Stimulated activated CD4-positive, alpha-beta T cell treated with anti-CD3 and anti-CD28 coated beads, Interleukin-4, amount 100 ng/mL, for 4 hours (primary cell): ENCODE measurements at places on chromosomes 7 and 10.

DNA sequence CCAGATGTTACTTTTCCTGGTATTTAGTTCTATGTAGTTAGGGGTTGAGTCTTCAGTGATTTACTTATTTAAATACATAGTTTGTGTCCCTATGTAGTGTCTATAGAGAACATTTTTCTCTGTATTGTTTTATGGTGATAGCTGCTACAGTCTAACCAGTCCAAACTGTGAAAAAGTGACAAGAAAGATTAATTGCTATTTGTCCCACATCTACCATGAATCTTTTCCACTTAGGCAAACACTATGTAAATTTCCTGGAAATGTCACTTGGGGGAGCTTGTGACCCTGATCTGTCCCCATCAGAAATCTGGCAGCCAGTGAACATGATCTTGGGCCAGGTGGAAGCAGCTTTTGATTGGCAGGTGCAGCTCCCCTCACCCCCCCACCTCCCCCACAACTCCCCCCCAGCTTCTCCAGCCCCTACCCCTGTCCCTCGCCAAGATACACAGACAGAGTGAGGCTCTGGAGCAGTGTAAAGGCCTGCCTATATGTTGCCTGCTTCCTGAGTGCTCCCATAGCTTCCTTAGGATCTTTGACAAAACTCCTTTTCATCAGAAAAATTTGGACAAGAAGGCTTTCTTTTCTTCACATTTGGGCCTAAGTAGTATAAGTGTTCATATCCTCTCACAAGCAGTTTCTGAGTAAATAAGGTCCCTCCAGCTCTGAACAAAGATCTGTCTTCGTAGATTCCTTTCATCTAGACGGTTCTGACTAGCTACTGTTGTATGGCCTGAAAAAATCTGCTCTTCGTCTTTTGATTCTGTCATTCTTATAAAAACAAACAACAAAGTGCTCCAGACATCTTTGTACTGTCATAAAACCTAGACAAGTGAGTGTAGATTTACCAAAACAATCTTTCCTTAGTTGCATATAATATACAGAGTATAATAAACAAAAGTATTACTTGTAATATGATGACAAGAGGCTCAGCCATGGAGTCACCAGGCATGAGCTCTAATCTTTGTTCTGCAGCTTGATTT lies 31.5 kb upstream of the SLC13A1 start:
- no peak for DNase-seq

DNA sequence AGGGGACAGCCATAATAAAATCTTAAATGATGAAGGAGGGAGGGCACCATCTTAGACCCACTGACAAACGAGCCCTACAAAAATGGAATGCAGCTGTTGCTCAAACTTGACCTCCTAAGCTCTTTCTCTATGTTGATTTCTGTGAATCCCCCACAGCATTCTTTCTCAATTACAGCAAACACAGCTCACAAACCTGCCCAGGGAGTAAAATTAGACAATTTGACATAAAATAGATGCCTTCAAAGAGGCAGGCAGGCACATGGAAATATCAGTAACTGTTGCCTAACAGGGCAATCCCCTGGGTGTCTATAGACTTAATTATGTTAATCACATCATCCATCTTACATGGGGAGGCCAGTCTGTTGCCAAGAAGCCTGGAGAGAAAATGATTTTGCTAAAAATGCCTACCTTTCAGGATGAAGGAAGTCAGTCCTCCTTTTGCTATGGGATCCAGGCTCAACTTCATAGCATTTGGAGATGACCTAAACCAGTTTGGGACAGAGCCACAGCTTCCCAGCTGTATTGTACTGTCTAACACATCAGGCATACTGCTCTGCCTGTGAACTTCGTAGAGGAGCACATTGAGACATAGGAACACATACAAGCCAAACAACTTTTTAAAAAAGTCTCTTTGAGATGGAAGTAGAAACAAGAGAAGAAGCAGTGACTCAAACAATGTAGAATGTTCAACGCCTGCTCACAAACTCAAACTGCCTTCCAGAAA lies 1177.4 kb downstream of the SORCS1 start:
- DNase-seq: no peak

DNA sequence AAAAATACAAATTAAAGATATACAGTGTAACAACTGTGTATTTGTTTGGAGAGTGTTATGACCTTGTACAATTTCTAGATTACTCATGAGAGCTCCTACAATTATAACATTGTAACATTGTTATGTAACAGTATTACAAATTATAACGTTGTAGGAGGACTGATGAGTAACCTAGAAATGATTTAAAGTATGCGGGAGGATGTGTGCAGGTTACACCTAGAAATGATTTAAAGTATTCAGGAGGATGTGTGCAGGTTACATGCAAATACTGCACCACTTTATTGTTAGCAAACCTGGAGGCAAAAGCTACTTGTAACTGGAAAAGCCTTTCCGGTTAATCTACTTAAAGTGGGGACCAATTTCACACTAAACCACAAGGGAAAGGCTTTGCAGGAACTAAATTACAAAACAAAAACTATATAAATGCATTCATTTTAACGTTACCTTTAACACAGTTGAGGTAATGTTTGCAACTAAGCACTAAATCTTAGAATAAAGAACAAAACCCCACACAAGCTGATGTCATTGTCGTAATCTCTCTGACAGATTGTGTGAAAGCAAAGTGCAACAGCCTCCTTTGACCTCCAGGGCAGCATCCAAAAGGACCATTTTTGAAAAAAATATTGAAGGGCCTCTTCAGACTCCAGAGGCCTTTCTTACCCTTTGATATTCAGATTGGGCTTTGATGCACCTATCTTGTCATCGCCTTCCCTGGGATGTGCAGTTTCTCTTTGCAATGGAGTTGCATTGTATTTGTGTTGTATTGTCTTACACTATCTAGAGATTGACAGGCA lies 522.1 kb upstream of the FOXK1 start:
- DNase-seq: no peak

GRCh38 chr7:92873776-92874175 lies 37.4 kb upstream of the CDK6 start:
- DNase-seq: no peak

GRCh38 chr10:24115403-24115802 lies 93.5 kb upstream of the KIAA1217 start:
- DNase-seq: no peak

- no peak for DNase-seq
These were observed 153.0 kb downstream of the SNX13 start for GRCh38 chr7:17787257-17787656.

DNA sequence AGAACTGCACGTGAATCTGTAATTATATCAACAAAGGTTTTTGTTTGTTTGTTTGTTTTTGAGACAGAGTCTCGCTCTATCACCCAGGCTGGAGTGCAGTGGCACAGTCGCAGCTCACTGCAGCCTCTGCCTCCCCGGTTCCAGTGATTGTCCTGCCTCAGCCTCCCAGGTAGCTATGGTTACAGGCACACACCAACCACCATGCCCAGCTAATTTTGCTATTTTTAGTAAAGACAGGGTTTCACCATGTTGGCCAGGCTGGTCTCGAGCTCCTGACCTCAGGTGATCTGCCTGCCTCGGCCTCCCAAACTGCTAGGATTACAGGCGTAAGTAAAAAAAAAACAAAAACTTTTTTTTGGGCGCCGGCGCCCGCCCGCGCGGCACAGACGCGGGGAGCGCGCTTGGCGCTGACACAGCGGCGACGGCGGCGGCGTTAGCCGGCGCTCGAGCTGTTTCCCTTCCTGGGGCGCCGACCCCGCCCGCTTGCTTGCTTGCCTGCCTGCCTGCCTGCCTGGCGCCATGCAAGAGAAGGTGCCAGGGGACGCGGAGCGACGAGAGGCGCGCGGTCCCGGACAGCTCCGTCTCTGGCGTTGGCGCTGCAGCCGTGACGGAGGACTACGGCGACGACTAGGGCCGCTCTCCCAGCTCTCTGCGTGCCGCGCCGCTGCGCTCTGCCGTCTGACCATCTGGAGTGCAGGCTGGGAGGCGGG lies 171.4 kb upstream of the NUPR2 start:
- no peak for DNase-seq

DNA sequence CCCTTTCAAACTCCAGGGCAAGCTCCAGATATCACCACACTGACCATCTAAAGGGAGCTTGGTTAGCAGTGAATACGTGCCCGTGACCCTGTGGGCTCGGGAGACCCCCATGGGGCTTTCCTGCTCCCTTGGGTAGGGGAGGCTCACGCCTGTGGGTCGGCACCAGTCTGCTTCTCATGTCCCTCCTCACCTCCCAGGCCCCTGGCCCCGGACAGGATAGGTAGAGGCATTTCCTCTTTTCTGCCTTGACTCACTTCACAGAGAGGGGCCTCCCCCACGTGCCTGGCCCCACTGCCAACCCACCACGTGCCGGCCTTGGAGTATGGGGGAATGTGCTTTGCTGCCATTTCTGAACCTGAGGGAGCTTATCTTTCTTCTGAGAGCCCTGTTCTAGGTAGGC lies 131.3 kb upstream of the FAM20C start:
- no peak for DNase-seq

DNA sequence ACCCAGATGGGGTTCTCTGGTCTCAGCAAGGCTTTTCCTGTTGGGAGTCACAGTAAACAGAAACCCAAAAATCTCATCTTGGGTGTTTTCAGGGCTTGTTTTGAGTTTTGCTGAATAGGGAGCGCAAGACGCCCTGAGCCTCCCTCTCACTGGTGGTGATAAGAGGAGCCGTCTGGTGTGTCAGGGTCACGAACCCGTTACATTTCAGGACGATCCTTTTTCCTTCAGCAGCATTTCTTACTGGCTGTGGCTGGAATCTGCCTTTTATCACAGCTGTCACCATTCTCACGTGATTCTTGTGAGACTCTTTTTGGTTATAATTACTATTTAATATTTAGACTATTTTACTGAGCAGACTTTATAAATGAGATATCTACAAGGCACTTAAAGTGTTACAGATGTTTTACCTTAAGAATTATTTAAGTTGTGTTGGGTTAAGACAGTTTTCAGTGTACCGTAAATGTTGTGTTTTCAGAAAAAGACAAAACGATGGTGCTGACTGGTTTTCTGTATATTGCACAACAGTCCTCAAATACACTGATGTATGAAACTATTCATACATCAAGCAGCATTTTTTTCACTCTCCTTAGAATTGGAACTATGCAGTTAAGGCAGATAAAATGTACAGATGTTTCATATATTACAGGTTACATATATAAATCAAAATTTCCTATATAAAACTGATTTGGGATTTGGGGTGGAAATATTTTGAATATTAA lies 2.2 kb upstream of the GET4 start:
- no peak for DNase-seq

DNA sequence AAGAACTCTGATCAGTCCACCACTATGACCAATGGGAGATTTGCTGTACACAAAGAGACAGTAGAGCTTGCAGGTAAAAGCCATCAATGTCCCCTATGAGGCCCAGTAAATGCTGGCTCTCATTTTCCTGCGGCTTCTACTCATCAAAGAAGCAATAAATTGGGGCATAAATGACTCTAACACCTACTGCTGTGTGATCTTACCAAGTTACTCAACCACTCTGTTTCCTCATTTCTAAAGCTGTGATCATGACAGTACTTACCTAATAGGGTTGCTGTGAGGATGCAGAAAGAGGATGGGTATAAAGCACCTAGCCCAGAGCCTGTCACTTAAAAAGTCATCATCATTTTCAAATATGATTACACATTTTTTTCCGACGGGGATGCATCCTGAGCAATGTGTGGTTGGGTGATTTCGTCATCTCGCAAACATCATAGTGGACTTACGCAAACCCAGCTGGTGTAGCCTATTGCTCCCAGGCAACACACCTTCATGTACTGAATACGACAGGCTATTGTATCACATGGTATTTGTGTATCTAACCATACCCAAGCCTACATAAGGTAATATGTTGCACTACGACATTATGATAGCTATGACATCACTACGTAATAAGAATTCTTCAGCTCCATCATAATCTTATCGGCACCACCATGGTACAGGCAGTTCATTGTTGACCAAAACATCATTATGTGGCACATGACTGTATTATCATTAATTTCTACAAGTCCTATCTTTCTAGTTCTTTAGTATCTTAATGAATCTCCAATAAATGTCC lies 7.1 kb upstream of the MGMT start:
- DNase-seq: no peak

DNA sequence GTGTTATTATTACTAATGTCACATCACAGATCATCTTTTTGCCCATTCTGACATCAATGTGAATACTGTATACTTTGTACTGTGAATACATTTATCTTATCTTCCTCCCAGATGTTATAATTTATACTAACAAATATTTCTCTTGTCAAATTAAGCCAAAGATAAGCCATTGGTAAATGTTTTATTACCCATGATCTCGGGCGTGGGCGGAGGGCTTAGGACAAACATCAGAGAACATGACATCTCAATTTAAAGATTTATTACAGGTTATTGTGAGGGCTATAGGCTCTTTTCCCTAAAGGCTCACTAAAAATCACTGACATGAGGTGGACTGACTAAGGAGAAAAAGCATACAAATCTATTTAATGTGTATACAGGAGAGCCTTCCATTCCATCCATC lies 58.2 kb upstream of the DGKB start:
- DNase-seq: no peak

- DNase-seq: no peak
These were observed 201.0 kb downstream of the ADARB2 start for GRCh38 chr10:1536341-1536740.

GRCh38 chr10:25232204-25232603 lies 57.4 kb downstream of the GPR158 start:
- no peak for DNase-seq

DNA sequence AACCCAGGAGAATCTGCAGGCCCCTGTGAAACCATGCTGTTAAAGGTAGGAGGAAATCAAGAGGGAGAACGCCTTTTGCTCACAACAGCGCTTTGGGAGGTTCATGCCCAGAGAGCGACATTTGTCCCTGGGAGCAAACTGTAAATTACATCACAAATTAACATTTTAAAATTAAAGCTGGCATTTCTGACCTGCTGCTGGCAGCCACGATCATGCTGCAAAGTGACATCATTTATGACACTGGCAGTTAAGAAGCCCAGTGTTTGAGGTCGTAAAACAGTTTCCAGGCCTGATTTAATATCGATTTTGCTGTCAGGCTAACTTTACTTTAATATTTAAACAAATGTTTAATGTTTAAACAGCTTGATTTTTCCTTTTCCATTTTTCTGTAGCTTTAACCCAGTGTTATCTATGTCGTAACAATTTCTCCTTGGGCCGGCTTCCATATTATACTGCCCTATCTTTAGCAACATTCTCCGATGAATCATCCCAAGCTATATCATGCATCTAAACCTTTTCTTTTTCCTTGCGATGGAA lies 86.5 kb upstream of the NPVF start:
- DNase-seq: no peak

GRCh38 chr7:154566877-154567276 lies 436.0 kb downstream of the PAXIP1 start:
- no peak for DNase-seq

DNA sequence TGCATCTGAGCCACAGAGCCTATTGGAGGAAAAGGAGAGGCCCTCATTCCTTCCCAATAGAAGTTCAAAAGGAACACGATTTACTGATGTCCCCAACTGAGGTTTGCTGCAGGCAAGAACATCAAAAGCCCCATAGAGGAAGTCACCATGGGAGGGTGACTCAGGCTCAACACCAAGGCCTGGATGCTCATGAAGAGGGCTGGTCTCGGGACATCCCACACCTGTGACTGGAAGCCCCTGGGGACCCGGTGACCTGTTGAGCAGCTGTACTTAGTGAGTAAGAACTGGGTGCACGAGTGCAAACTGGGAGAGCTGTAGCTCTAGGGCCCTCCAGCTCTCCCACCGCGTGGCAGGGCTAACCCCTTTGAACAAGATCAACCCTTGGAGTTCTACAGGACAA lies 38.0 kb downstream of the CYTH3 start:
- no peak for DNase-seq
